ENCODE measurements at places on chromosomes 16 and 17.

- no peak for DNase-seq
Measured at GRCh38 chr16:89178453-89179147, 7.1 kb downstream of the CDH15 start.

GRCh38 chr17:27635275-27635823 is 4.4 kb downstream of the LGALS9 start:
- DNase-seq, result no peak

- DNase-seq, result no peak
Measured at GRCh38 chr17:32185875-32186274, 43.6 kb downstream of the RHOT1 start.

- no peak for DNase-seq
Measured at GRCh38 chr17:65947831-65948230, 244.1 kb downstream of the CEP112 start.

DNA sequence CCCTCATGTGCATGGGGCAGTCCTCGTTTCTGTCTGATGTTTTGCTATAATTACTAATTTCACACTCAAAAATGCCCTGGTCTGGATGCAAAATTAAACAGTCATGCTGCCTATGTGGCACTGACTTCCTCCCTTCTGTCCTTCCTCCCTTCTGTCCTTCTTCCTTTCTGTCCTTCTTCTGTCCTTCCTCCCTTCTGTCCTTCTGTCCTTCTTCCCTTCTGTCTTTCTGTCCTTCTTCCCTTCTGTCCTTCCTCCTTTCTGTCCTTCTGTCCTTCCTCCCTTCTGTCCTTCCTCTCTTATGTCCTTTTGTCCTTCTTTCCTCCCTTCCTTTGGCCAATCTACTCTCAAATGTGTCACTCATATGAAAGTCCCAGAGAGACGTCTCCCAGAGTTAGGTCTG is 93.8 kb downstream of the IRF8 start:
- no peak for DNase-seq

DNA sequence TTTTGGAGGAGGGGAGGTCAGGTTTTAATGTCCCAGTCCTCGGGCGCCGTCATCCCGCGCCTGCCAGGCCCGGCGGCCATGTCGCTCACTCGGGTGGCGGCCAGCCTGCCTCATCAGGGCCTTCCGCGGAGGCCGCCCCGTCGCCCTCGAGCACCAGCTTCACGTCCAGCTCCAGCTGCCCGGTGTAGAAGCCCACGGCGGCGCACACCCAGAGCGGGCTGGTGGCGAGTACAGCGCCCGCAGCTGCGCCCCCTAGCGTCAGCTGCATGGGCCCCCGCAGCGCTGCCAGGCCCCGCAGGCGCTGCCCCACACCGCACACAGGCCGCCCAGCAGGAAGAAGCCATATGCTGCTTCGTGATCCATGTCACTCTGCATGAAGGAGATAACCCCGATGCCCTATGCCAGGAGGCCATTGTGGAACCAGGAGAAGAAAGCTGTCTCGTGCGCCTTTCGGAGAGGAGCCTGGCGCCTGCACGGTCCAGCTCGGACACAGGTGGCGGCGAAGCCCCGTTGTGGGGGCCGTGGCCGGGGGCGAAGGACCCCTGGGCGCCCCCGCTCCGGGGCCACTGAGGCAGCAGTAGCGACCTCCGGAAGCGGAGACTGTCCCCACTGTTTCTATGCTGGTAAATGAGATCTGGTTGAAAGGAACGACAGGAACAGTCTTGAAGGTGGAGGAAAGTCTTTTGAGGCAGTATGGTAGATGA is 9.6 kb downstream of the AP2B1 start:
- no peak for DNase-seq

DNA sequence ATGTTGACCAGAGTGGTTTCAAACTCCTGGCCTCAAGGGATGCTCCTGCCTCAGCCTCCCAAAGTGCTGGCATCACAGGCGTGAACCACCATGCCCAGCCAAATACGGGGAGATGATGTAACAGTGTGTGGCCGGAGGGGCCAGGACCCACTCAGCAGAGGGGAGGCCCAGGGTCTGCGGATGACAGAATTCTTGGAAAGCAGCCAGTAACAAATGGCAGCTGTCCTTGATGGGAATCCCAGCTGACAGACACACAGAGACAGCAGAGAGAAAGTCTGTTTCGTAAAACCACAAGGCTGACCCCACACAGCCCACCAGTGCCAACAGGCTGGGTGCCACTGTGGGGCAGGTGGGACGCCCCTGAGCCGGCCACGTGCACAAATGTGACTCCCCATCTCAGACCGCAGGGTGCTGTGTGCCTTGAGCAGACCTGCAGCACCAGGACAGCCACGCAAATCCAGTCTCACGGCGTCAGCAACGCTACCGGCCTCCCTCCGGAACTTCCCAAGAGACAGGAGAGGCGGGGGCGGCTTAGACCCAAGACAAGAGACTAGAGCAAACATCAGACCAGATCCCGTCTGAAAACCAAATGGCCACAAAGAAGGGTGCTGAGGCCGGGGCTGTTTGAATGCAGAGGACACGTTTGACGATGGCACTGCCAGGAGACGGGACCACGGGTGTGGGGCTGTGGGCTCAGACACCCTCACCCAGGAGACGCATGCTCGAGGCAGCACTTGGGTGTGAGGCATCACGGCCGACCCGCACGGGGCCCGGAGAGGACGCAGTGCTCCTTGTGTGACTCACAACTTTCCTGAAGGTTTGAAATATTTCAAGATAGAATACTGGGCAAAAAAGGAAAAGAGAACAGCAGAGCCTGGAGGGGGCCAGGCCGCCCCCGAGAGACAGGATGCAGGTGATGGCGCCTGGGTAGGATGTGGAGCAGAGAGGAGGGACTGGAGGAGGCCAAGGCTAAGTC is 24.6 kb downstream of the CTU2 start:
- no peak for DNase-seq

- DNase-seq, result peak; percentile 67
Measured at GRCh38 chr17:73998653-73999645, 204.5 kb upstream of the RPL38 start.

DNA sequence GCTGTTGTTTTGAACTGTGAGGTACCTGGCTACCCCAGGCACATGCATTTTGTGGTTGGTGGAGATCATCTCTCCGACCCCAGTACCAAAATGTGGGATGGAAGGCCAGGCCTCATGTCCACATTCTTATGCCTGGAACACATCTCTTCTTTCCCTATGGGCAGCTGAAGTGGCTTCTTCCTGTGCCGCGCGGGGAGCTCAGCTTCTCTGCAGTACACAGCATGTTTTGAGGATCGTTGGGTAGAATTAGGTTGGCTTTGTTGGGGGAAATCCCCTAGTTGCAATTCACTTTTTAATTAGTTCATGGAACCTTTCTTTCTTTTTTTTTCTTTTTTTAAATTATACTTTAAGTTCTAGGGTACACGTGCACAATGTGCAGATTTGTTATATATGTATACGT is 242.1 kb downstream of the MSI2 start:
- no peak for DNase-seq

DNA sequence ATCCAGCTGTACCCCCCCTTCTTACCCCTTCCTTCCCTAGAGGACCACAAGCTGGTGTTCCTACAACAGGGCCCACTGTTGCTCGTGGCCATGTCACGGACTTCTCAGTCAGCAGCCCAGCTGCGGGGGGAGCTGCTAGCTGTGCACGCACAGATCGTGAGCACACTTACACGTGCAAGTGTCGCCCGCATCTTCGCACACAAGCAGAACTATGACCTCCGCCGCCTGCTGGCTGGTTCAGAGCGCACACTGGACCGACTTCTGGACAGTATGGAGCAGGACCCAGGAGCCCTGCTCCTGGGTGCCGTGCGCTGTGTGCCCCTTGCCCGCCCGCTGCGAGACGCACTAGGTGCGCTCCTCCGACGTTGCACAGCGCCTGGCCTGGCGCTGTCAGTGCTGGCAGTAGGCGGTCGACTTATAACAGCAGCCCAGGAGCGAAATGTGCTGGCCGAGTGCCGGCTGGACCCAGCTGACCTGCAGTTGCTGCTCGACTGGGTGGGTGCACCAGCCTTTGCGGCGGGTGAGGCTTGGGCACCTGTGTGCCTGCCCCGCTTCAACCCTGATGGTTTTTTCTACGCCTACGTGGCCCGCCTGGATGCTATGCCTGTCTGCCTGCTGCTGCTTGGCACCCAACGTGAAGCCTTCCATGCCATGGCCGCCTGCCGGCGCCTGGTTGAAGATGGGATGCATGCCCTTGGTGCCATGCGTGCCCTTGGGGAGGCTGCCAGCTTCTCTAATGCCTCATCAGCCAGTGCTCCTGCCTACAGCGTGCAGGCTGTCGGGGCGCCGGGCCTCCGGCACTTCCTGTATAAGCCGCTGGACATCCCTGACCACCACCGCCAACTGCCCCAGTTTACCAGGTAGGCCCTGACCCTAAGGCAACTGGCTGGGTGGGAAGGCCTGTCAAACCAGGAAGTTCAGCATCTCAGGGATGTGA is 3.6 kb downstream of the MON1B start:
- no peak for DNase-seq

DNA sequence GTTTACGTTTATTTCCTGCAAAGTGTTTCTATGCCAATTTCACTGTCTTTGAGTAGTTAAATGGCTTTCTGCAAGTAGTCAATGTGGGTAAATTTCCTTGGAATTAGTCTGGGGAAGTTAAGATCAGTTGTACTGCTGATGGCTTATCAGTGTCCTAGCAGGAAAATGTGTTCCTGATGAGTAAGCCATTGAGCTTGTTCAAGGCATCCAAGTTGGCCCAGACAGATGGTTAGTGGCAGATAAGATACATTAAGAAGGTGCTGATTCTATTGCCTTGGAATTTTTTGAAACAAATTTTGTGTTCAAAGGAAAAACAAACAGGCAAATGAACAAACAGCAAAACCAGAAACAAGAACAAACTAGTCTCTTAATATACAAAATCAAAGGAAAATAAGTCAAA is 258.4 kb downstream of the MAP2K6 start:
- no peak for DNase-seq

GRCh38 chr16:48084826-48085225 is 71.0 kb downstream of the ABCC12 start:
- no peak for DNase-seq

GRCh38 chr17:34228781-34229180 is 26.3 kb upstream of the CCL2 start:
- DNase-seq, result no peak

DNA sequence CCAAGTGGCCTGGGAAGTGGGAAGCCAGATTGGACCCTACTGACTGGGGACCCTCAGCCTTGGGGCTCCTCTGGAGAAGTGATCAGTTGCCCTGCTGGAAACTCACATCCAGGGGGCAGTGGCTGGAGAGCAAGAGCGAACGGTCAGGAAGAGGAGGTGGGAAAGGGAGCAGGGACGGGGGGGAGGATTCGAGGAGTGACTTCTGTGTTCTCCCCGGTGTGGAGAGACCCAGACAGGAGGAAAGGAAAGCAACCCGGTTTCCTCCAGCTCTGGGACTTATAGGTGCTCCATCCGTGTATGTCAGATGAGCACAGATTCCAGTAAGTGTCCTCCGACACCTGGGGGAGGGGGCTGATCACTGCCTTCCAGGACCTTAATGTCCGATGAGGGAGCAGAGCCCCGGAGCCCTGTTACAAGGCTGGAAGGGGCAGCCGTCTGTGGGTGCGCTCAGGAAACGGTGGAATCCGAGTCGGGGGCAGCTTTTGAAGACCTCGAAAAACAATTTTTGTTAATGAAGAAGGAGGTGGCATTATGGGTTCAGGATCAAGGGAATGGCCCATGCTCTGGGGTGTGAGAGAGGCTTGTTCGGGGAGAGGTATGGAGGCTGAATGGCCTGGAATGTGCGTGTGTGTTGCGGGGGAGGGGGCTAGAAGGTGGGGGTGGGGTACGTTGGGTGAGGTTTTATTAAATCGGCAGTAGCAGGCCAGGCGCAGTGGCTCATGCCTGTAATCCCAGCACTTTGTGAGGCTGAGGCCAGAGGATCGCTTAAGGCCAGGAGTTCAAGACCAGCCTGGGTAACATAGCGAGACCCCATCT is 34.8 kb upstream of the NDRG4 start:
- no peak for DNase-seq

- no peak for DNase-seq
Measured at GRCh38 chr16:89100601-89101302, 7.1 kb downstream of the ACSF3 start.

- DNase-seq, result no peak
Measured at GRCh38 chr17:19269106-19269505, 31.9 kb downstream of the EPN2 start.

GRCh38 chr17:57909551-57909950 is 45.7 kb downstream of the CUEDC1 start:
- DNase-seq, result no peak

DNA sequence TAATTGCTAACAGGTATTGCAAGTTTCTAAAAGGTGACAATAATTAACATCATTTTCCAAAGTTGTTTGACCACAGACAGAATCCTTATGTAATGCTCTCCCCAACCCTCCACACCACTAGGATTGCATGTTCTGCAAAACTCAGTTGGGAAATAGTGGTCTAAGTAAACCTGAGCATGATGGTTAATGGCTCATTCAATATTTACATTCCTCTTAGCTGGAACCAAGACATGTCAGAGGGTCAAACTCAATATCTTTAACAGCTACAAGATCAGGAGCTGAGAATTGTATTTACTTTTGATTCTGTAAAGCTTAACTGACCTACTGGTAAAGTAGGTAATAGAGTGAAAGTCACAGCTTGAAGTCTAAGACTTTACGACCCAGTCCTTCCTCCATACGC is 10.2 kb downstream of the MFSD6L start:
- no peak for DNase-seq

- no peak for DNase-seq
Measured at GRCh38 chr16:14181371-14182050, 110.4 kb downstream of the MRTFB start.

DNA sequence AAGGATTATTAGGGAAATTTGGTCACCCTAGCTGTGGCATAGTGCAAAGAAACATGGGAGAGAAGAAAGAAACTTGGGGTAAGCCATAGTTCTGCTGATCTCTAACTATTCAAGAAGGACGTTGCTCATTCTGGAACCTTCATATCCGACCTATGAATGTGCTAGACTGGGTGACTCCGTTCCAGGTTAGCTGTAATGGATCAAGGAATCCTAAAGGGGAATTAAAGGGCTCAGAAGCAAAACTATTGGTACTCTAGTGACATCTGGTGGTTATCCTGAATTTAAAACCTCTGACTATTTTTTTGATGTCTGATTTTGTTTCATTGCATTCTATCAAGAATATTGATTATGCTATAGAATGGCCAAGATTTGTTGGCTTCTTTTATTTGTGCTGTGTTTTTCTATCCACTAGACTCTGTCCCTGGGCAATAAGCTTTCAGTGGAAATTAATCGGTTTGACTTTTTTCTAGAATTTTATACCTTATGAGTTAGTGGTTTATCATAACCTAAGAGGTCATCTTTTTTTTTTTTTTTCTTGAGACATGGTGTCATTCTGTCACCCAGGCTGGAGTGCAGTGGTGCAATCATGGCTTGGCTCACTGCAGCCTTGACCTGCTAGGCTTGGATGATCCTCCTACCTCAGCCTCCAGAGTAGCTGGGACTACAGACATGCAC is 19.5 kb downstream of the PCTP start:
- no peak for DNase-seq

- no peak for DNase-seq
Measured at GRCh38 chr16:82638095-82638798, 11.5 kb downstream of the CDH13 start.

- no peak for DNase-seq
Measured at GRCh38 chr17:6352801-6353560, 81.9 kb downstream of the AIPL1 start.

Measured in stimulated activated CD4-positive, alpha-beta T cell treated with anti-CD3 and anti-CD28 coated beads, Interleukin-12 subunit alpha, Interleukin-12 subunit beta, amount 100 ng/mL, for 48 hours (primary cell).